Stimulated activated CD4-positive, alpha-beta T cell treated with anti-CD3 and anti-CD28 coated beads, Interleukin-15, amount 100 ng/mL, for 1 hour (primary cell): ENCODE measurements at places on chromosomes 5 and 9.

- DNase-seq, result no peak
Observed at GRCh38 chr9:131258186-131258585, 18.1 kb downstream of the FAM78A start.

- DNase-seq, result no peak
Observed at GRCh38 chr5:66337626-66338226, 193.6 kb downstream of the SREK1 start.

- DNase-seq, result no peak
Observed at GRCh38 chr5:11266331-11266730, 505.3 kb upstream of the DAP start.

DNA sequence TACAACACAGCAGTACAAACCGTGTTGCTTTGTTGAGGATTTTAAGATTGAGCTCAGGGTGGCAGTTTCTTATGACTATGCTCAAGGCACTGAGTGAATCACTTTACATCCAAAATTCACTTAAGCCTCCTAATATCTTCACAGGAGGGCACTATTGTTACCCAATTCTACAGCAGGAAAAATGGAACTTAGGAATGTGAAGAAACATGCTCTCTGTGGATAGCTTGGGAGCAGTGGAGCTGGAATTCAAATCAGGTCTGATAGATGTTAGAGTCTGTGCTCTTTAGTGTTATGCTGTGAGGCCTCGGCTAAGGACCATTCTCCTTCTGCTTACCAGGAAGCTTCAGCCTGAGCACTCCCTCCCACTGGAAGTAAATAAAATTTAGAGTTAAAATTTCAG lies 18.7 kb upstream of the HMHB1 start:
- DNase-seq, result no peak

- DNase-seq, result no peak
Observed at GRCh38 chr5:53936481-53937352, 373.7 kb downstream of the ARL15 start.

DNA sequence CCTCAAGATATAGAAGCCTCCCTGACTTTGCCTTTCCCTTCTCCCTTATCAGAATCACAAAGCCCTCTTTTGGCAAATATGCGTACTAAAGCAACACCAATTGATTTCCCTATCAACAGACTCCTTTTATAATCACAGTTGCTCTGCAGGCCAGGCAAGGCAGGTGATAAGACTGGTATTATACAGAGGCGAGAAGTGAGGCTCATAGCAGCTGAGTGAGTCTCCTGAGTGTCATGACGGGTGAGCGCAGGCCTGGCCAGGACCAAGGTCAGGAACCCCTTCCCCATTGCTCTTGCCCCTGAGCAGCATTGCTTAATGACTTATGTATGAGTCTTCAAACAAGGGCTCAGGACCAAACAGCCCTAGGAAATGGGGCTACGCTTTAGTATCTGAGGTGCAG lies 70.8 kb downstream of the FBXO38 start:
- DNase-seq, result no peak
